HTR-8/SVneo (cell line): ENCODE measurements at places on chromosomes 12 and 14.

GRCh38 chr14:69366069-69366468, 32.0 kb downstream of the ERH start:
- no peak for DNase-seq

GRCh38 chr12:112297188-112297587, 85.0 kb downstream of the HECTD4 start:
- DNase-seq = no peak

GRCh38 chr12:39906237-39906636, 199.6 kb downstream of the SLC2A13 start:
- DNase-seq = no peak

DNA sequence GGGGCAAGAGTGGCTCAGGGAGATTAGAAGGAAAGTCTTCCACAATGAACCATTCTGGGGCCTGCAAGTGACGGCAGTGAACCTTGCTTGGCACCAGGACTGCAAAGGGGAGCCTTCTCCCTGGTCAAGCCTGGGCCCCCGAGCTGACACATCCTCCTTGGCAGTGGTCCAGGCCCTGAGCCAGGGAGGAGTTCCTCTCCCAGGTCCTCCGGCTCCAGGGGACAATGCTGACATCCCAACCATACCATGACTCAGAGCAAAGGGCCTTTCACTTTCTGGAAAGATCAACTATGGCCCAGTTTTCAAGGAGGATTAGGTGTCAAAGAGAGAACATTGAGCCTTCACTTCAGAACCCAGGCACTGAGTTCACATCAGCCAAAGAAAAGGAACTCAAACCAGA, 756.5 kb upstream of the TBX3 start:
- peak; percentile 59 for DNase-seq
